ENCODE measurements at places on chromosomes 7 and 10.

DNA sequence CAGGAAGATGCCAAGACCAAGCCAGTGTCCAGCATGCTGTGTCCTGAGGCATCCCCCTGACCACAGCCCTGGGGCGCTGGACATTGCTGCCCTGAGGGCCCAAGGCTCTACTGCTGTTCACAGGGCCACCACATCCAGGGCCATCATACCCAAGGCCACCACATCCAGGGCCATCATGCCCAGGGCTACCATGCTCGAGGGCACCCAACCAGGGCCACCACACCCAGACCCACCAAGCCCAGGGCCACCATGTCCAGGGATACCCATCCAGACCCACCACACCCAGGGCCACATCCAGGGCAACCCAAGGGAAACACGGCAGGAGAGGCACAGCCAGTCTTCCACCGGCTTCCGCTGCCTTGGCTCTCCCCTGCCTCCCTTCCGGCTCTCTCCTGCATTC is 17.1 kb downstream of the STK32C start:
- no peak for DNase-seq

GRCh38 chr7:28083998-28084985 is 96.3 kb downstream of the JAZF1 start:
- no peak for DNase-seq

DNA sequence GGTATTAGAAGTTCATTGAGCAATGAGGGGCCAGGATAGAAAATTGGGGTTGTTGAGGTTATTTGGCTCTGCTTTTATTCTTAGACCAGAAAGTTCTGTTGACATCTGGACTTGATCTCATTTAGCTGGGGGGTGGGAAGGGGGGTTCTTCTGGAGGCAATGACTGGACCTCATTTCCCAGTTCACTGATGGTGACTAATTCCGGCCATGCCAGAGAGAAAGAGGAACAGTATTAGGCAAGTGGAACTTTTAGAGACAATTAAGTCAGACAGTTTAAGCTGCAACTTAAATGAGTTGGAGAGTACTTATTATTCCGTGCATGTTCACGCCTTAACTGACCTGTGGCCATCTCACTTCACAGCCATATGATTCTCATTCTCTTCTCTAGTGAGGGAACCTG is 512.5 kb downstream of the REEP3 start:
- DNase-seq, result no peak

- DNase-seq, result no peak
These were observed 255.7 kb upstream of the MKLN1 start for GRCh38 chr7:131071786-131072504.

DNA sequence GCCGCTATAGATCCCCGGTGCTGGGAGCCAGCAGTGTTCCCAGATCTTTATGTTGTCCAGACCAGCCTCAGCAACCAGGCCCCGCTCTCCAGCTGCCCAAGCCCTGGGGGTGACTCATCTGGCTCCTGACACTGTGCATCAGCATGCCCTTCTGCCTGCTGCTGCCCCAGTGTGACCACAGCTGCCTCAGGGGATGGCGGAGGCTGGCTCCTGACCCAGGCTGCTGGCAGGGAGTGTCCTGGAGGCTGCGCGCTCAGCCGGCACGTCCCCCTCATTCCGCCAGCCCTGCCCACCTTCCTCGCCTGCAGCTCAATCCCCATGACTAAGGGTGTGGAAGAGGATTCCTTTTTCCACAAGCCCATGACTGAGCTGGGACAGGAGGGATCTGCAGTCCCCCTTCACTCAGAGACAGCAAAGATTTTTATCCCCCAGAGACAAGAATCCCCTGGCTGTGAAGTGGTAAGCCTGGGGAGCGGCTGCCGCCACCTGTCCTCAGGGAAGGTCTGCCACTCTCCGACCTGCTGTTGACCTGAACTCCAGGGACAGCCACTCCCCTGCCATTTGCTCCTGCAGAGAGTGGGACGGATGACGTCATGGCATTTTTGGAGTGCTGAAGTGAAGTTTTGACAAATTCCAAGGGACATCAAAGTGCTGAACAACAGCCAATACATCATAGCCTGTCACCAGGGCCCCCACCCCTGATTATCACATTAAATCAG is 182.8 kb upstream of the BMPER start:
- DNase-seq, result no peak

- no peak for DNase-seq
These were observed 23.4 kb downstream of the ATOH7 start for GRCh38 chr10:68208424-68209042.

DNA sequence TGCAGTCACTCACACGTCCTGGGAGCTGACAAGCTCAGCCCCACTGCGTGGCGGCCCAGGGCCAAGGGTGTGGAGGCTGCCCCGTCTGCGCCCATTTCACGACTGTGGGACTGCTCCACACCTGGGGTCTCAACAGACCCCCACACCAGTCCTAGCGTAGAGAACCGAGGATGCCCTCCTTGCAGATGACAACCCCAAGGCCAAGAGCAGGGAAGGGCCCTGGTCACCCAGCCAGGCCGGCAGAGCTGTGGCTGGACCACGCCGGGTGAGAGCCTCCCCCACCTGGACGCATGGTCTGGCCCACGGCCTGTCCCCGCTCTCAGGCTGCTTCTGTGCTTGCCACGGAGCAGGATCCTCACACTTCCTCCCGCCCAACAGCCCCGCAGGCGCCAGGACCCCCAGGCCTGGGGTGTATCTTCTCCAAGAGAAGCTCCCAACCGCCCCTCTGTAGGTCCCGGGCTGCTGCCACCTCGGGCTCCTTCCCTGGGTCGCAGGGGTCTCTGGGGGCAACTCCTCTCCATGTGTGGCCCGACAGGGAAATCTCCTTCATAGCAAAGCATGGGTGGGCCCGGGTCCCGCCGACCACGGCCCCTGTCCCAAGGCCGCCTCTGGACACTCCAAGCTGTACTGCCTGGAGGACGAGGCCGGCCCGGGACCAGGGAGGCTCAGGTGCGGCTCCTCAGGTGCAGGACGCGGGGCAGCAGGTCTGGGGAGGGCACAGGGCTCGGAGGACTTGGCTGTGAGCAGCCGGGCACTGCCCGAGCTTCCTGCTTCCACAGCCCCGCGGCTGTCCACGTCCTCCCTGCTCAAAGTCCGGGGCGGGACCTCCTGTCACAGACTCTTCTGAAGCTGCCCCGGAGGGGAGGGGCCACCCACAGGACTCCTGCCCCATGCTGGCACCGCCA is 88.8 kb downstream of the FOXL3 start:
- DNase-seq, result no peak

DNA sequence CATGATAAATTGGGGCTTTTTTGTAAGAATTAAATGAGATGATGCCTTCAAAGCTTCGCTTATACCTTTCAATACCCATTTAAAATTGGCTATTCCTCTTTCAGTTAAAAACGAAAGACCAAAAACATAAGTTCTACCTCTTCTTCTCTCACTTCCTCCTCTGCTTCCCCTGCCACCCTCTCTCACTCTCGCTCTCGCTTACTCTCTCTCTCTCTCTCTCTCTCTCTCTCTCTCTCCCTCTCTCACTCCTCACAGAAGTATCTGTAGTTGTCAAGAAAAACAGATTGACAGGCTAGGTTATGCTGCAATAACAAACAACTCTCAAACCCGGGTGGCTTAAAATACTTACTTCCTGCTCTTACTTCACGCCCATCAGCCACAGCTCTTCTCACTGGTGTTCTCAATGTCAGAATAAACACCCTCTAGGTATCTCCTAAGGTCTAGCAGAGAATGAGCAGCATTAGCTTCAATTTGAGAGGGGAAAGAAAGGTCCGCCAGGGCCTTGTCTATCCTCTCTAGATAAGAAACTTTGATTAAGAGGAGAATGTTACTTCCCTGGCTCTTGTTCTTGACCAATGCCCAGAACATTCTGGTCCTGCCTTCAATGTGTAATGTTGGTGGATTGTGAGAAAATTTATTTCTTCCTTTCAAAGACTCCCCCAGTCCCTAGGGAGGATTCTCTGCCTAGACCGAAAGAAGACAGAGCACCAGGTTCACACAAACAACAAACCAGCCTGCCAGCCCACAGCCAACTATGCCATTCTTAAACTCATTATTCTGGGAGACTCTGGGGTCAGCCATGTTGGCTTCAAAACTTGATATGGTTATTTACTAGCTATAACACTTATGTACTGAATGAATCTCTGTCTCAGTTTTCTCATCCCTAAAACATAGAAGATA is 1028.7 kb downstream of the XPNPEP1 start:
- no peak for DNase-seq

- no peak for DNase-seq
These were observed 303.0 kb upstream of the DKK1 start for GRCh38 chr10:52011118-52011517.

DNA sequence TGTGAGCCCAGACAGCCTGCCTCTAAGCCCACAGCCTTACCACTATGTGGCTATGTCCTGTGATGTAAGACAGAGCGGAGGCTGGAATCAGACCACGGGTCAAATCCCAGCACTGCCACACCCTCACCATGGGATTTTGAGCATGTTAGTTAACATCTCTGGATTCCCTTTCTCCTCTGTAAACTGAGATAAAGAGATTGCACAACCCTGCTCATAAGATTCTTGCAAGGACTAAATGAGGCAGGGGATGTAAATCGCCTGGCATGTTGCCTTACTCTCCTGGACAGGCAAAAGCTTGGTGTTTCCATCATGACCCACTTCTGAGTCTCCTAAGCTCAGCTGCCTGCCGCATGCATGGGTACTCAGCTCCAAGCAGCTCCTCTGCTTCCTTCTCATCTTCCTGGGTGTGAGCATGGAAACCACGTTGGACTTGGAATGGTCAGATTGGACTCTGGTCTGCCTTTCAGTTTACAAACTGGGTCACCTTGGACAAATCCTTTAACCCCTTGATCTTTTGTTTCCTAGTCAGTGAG is 41.3 kb upstream of the MTURN start:
- DNase-seq, result no peak

DNA sequence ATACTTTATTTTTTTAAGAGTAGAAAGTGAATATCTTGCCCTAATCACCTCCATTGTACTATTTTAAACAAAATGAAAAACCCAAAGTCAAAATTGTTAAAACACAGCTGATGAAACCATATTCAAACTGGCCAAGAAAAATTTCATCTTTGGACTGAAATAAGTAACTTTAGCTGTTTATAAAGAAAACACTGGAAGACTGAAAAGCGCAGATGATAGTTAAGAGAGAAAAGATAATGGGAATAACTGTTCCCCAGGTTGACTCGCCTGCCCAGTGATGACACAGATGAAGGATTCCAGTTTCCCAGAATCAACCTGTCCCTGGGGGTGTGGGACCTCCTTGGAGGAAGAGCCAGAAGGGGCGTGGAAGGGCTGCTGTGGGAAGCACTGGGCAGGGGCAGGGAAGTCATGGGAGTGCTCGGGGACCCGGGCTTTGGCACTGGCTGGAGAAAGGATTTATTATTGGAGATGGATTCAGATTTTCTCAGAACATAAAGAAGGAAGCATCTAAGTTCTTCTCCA is 43.1 kb downstream of the DENND2A start:
- no peak for DNase-seq

DNA sequence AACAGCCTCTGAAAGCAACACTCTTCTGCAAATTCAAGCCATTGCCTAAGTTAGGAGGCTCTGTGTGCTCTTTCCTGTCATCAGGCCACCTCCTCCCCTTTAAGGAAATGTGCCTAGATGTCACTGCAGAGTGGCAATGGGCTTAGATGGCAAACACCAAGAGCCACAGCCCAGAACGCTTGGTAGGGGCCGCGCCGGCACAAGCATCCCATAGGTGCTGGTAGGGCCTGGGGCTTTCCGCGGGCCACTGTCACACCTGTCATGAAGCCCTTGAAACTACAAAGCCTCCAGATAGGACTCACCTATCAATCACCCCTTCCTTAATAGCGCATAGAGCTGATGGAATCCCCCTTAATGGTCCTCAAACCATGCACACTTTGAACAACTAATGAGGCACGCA is 299.9 kb downstream of the GRID1 start:
- DNase-seq, result no peak

DNA sequence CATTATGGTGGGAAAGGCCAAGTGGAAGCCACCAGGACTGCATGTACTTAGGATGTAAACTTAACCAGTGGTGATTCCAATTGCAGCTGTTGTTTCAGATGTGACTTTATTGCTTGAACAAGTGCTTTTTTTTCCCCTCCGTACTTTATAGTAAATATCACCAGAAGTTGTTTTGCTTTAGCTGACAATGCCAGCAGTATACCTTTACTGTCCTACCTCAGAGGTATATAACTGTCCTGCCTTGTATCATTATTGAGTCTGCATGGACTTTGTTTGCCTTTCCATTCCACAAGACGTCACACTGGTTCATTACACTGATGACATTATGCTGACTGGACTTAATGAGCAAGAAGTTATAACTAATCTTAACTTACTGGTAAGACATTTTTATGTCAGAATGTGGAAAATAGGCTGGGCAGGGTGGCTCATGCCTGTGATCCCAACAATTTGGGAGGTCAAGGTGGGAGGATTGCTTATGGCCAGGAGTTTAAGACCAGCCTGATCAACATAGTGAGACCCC is 77.1 kb upstream of the RAB18 start:
- DNase-seq, result no peak

- DNase-seq, result no peak
These were observed 1409.1 kb upstream of the CELF2 start for GRCh38 chr10:9608602-9609001.

GRCh38 chr10:133075346-133076137 is 12.2 kb upstream of the ADGRA1 start:
- DNase-seq, result no peak

DNA sequence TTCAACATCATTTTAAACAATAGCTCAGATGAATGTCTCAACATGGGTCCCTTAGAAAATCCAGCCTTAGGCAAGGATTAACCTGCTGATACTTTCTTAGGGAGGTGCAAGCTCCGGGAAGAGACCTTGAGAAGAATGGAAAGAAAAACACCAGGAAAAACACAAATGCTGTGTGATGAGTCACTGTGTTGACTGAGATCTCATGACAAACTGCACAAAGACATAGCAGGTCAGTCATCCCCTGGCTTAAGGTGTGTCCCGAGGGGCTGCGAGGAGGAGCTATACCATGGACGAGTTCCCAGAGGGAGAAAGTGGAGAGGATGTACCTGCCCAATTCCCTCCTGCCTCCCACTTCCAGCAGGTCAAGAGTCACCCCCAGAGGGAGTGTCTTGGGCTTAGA is 98.0 kb downstream of the TEX36 start:
- no peak for DNase-seq

Data from stimulated activated CD4-positive, alpha-beta T cell treated with anti-CD3 and anti-CD28 coated beads, Interleukin-1b, Interleukin-23, amount 100 ng/mL, for 1 hour (primary cell).